ENCODE measurements at places on chromosomes 11 and 22.

DNA sequence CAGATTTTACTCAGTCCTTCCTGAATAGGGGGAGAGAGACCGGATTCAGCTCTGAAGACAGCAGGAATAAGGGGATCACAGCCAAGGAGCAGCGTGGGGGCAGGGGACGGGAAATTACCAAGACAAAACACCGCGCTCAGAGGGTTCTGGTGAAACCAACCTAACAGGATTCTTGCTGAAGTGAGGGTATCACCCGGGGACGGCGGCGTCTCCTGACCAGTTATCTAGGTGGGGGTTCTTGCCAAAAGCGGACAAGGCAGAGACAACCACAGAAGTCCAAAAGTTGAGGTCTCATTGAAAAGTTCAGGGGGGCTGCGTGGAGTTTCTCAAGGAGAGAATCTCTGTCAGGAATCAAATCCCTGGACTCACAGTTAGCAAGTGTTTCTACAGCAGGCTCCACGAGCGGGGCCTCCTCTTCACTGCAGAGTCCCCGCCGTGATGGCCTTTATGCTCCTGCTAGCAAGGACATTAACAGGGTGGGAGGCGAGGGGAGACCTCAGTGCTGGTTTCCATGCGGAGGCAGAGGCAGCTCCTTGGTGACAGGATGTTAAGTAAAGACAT is 291.0 kb downstream of the BRD1 start:
- no peak for DNase-seq

GRCh38 chr11:75262436-75262835 is 21.9 kb downstream of the TPBGL start:
- no peak for DNase-seq

- DNase-seq = no peak
These were observed 25.1 kb downstream of the OR2AG2 start for GRCh38 chr11:6746626-6747025.

DNA sequence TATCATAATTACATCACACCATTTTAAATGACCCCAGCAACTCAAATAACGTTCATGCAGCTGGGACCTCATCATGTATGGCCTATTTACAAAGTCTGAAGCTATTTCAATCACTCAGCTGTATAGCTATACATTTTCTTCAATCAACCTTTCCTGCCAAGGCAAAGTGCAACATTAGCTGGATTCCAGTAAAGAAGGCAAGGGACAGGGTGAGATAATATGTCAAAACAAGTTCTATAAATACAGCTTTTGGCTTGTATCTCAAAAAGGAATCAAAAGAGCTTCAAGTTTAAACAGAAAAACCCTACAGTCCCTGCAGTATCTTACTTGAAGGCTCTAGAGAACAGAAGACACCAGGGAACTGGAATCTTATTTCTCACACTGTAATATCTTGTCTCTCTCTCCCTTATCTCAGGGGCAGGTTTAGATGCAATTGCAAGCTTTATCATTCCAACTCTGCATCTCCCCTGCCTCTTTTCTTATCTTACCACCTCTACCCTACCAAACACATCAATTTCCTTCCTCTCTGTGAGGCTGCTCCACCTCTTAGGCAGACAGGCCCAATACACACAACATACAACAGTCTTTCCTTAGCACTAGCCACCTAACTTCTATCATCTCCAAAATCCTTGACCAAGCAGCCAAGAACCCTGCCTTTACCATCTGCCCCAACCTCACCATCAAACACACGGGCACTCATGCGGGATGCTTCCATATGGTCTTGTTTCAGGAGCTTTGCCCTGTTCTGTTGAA is 34.5 kb downstream of the CELF1 start:
- no peak for DNase-seq

GRCh38 chr11:36135076-36135475 is 154.1 kb downstream of the COMMD9 start:
- no peak for DNase-seq

All from stimulated activated naive CD8-positive, alpha-beta T cell treated with anti-CD3 and anti-CD28 coated beads, Interleukin-15, Interleukin-2, amounts not matched to agents 100 U/mL and 50 U/mL, for 24 hours (primary cell).